ENCODE measurements at places on chromosomes 6 and 20. TPM values are rescaled to one million over a fixed set of nuclear protein-coding genes. Genes with fewer than 3 reads are reported as not detected.
A peak's percentile ranks its signal among the peaks of the same experiment; 100 is the strongest.

DNA sequence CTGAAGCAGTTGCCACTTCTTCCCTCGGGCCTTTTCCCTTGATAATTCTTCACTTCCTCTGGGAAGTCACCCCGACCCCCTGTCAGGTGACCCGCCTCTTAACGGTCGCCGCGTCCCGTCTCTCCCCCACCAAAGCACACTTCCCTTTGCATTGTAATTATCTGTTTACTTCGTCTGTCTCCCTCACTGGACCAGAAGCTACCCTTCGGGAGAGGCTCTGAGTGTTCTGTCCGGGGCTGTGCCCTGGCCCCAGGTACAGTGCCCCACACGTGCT, 771 bp upstream of the SNAI1 start:
- H3K4me3 ChIP-seq: peak overlapping the region; percentile 52
- H3K27me3 ChIP-seq: peaks cover 56% of the 10 kb centered on the region
- peaks cover 13% of the 10 kb centered on the region for H3K4me1 ChIP-seq
- no peaks in the 10 kb centered on the region for H3K36me3 ChIP-seq
- no peak for DNase-seq

DNA sequence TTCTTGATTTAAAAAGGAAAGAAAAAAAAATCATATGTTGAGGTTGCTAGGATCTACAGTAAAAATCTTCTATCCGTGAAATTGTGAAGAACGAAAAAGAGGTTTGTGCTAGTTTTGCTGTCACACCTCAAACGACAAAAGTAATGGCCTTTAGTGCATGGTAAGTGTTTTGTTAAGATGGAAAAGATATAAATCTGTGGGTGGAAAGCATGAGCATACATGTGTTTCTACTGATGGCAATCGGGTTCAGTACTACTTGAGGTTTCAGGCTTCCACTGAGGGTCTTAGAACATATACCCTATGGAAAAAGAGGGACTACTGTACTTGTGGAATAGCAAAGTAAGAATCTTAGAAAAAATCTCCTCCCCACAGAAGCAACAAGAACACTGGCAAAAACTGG, 58.0 kb downstream of the AHI1 start:
- no peak overlapping the region for H3K27ac ChIP-seq
- no peaks in the 10 kb centered on the region for H3K4me1 ChIP-seq
- H3K4me3 ChIP-seq: no peak overlapping the region
- no peaks in the 10 kb centered on the region for H3K27me3 ChIP-seq
- no peak for DNase-seq

- H3K36me3 ChIP-seq: peaks cover 13% of the 10 kb centered on the region
- H3K4me3 ChIP-seq: no peak overlapping the region
- H3K4me1 ChIP-seq: peaks cover 10% of the 10 kb centered on the region
- no peak for DNase-seq
- no peaks in the 10 kb centered on the region for H3K27me3 ChIP-seq
Observed at GRCh38 chr20:36847009-36847709, 28.8 kb upstream of the TLDC2 start.

GRCh38 chr6:26205161-26205624, 118.0 kb downstream of the HFE start:
- no peaks in the 10 kb centered on the region for H3K36me3 ChIP-seq
- no peak overlapping the region for H3K4me3 ChIP-seq
- no peak for DNase-seq
- H3K27ac ChIP-seq: no peak overlapping the region
- peaks cover 12% of the 10 kb centered on the region for H3K4me1 ChIP-seq

DNA sequence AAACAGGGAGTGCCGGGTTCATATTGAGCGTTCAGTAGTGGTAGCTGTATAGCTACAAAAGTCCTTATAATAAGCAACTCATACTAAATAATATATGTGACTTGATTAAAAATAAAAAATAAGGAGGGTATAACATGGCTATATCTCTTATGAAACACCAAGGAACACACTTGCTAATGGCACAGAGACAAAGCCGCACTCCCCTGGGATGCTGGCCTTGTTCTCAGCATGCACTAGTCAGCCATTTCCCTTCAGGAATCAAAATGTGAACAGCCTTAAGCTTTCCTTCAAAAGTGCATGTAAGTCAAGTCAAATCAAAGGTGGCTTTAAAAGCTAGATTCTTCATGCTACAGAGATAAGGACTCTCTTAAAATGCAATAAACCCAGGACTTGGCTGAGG, 9.4 kb downstream of the HMGCLL1 start:
- no peaks in the 10 kb centered on the region for H3K27me3 ChIP-seq
- DNase-seq: no peak
- peaks cover 1% of the 10 kb centered on the region for H3K36me3 ChIP-seq

- peaks cover under 1% of the 10 kb centered on the region for H3K4me1 ChIP-seq
- H3K4me3 ChIP-seq: no peak overlapping the region
- no peak for DNase-seq
- H3K36me3 ChIP-seq: no peaks in the 10 kb centered on the region
Observed at GRCh38 chr6:157751547-157752200, 71.4 kb upstream of the SNX9 start.

DNA sequence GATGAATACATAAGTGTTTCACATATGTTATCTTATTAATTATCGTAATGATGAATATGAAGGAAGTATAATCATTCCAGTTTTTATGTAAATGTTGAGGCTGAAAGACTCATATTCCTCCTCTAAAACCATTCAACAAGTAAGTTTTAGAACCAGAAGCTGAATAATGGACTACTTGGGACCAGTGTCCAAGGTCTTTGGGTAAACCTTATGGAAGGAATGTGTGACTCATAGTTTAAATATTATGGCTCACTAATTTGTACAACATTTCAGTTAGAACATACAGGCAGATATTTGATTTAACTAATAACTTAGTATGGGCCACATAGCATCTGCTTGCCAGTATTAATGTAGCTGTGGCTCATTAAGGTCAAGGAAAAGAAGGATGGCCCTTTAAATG, 209.6 kb downstream of the TFAP2B start:
- peaks cover 2% of the 10 kb centered on the region for H3K4me1 ChIP-seq
- H3K27me3 ChIP-seq: no peaks in the 10 kb centered on the region

DNA sequence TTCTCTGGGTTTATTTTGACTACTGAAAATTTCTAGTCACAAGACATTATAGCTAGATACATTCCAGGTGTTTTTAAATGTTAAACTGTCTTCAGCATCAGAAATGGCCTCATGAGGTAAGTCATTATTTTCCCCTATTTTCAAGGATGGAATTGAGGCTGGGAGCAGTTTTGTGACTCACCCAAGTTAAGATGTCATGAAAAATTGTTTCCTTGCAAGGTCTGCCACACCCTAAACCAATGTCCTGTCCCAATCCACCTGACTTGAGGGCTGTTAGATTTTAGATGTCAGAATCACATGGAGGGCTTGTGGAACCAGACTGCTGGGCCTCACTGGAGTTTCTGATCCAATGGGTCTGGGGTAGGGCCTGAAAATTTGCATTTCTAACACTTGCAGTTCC, 16.9 kb downstream of the SLC22A3 start:
- H3K4me1 ChIP-seq: peaks cover 4% of the 10 kb centered on the region
- DNase-seq: no peak
- H3K27ac ChIP-seq: no peak overlapping the region

DNA sequence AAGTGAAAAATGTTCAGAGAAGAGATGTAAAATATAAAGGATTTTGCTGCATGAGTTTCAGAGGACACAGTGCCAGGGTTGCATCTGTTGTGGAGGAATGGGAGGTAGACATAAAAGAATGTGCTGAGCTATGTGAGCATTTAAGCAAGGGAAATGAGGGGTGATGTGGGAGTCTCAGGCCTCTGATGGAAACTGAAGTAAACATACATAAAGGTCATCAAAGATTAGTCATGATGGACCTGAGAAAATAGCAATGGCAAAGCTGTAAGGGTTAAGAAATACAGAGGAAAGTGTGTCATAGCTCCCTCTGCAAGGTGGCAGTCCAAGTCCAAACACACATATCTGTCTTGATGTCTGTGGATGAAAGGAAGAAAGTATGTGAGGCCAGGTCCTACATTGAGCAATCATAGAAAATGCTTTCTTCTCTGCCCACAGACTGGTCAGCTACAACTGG, 306.6 kb upstream of the ECI2 start:
- no peaks in the 10 kb centered on the region for H3K36me3 ChIP-seq
- H3K4me3 ChIP-seq: no peak overlapping the region
- H3K4me1 ChIP-seq: peaks cover 4% of the 10 kb centered on the region
- H3K27ac ChIP-seq: no peak overlapping the region
- no peak for DNase-seq
- no peaks in the 10 kb centered on the region for H3K27me3 ChIP-seq

DNA sequence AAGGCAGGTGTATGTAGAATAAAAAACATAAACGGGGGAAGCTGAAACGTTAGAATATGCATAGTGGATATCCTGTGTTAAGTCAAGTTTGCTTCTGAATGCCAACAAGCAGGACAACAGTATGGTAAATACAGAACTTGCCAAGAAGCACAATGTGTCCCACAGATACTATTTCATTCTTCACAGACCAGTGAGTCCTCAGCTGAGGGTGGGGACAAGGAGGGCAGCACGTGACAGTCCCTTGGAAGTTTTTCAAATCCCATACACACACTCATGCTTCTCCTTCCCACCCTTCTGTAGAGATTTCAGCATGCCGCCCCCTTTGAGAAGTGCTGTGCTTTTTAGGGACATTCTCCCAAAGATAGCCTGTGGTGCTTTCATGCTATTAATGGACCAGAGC, 268.5 kb upstream of the ECI2 start:
- peaks cover 4% of the 10 kb centered on the region for H3K4me1 ChIP-seq
- peaks cover 15% of the 10 kb centered on the region for H3K27me3 ChIP-seq
- no peak for DNase-seq
- no peak overlapping the region for H3K4me3 ChIP-seq

GRCh38 chr6:35426074-35426473, 26.1 kb upstream of the FANCE start:
- H3K27ac ChIP-seq: no peak overlapping the region
- no peak overlapping the region for H3K4me3 ChIP-seq
- peaks cover 8% of the 10 kb centered on the region for H3K4me1 ChIP-seq
- H3K27me3 ChIP-seq: no peaks in the 10 kb centered on the region
- DNase-seq: no peak
- H3K36me3 ChIP-seq: peaks cover 12% of the 10 kb centered on the region

DNA sequence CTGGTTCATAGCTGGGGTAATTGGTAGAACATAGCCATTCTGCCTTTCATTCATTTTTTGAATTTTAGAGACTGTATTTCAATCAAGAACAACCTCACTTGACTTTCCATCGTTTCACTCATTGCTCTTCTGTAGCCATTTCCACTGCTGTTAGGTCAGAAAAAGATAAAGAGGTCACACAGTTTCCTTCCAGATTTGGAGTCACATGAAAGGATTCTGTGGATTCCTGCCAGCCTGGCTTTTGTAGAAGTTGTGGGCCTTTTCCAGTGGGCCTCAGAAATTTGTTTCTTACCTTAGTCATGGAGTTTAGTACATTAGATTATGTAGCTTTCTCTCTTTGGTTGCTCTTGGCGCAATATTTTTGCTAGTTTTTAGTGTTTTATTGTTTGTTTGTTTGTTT, 157.8 kb downstream of the SASH1 start:
- no peaks in the 10 kb centered on the region for H3K4me1 ChIP-seq
- H3K36me3 ChIP-seq: peaks cover 11% of the 10 kb centered on the region
- H3K27ac ChIP-seq: no peak overlapping the region
- no peak overlapping the region for H3K4me3 ChIP-seq
- H3K27me3 ChIP-seq: no peaks in the 10 kb centered on the region

DNA sequence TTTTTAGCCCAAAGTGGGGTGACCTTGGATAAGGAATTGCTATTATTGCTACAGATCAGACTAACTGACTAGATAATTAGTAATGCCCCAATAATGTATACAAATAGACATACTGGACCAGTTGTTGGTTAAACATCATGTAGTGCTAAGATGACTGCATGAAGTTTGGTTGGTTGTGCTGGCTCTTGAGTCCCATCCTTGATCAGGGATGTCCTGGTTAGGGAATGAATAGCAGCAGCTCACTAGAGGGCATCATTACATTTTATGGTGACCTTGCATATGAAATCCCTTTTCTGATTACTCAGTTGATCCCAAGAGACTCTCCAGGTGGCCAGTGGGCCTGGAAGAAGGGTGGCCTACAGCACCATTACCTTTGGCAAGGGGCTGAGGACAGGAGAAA, 10.9 kb downstream of the TPBG start:
- no peak overlapping the region for H3K27ac ChIP-seq
- no peak overlapping the region for H3K4me3 ChIP-seq
- peaks cover 9% of the 10 kb centered on the region for H3K36me3 ChIP-seq
- no peaks in the 10 kb centered on the region for H3K27me3 ChIP-seq
- peaks cover 8% of the 10 kb centered on the region for H3K4me1 ChIP-seq

GRCh38 chr6:19434065-19434464, 403.1 kb upstream of the ID4 start:
- no peak overlapping the region for H3K4me3 ChIP-seq
- H3K4me1 ChIP-seq: peaks cover 1% of the 10 kb centered on the region
- no peaks in the 10 kb centered on the region for H3K27me3 ChIP-seq
- no peak overlapping the region for H3K27ac ChIP-seq
- no peaks in the 10 kb centered on the region for H3K36me3 ChIP-seq

- no peaks in the 10 kb centered on the region for H3K4me1 ChIP-seq
- H3K36me3 ChIP-seq: no peaks in the 10 kb centered on the region
- H3K4me3 ChIP-seq: no peak overlapping the region
- no peak for DNase-seq
- H3K27ac ChIP-seq: no peak overlapping the region
Observed at GRCh38 chr6:155171747-155172449, 91.9 kb upstream of the CLDN20 start.

DNA sequence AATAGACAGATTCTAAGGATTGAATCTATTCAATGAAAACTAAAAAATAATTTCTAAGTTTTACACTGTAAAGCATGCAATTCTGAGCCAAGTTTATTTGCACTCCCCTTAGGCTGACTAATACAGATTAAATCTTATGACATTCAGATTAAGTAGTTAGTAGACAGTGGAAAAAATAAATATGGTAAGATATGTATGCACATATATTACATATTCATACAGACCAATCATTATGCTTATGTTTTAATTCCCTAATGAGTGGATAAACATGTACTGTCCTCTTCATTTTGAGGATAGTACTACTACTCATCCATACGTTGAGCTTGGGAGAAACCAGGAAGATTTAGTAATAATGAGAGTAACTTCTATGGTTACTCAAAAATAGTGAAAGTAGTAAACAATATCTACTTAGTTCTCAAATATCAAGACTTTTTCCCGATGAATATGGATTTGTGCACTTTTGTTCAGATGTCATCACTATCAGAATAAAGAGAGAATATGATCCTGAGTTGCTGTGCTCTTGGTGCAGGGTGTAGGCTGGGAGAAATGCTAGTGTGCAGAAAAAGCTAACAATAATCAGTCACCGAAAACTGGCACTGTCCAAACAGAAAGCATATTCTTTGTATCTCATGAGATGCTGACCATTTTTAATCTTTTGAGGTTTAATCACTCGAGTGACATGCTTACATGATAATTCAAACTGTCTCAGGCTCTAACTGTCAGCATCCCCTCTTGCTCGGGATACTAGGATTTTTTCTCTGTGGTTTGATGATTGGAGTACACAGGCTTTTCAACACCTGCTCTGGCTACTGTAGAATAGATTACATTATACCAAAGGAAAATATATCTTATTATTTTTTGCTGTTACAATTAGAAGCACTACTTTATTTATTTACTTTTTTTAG, 111.6 kb downstream of the EPHA7 start:
- H3K4me3 ChIP-seq: no peak overlapping the region
- no peak for DNase-seq
- H3K36me3 ChIP-seq: peaks cover 4% of the 10 kb centered on the region
- no peaks in the 10 kb centered on the region for H3K27me3 ChIP-seq
- H3K4me1 ChIP-seq: peaks cover 11% of the 10 kb centered on the region

CAGE1 gene
- total RNA-seq: not detected

SIRPB1 gene
- total RNA-seq: 0.96 TPM

BYSL gene
- total RNA-seq: 32.8 TPM

CST7 gene
- total RNA-seq: not detected

SLC17A1 gene
- 0.49 TPM for total RNA-seq
